RPMI7951 (cell line): ENCODE measurements at places on chromosomes 7 and 10. TPM values are rescaled to one million over a fixed set of nuclear protein-coding genes. Genes with fewer than 3 reads are reported as not detected.
A peak's percentile ranks its signal among the peaks of the same experiment; 100 is the strongest.

DNA sequence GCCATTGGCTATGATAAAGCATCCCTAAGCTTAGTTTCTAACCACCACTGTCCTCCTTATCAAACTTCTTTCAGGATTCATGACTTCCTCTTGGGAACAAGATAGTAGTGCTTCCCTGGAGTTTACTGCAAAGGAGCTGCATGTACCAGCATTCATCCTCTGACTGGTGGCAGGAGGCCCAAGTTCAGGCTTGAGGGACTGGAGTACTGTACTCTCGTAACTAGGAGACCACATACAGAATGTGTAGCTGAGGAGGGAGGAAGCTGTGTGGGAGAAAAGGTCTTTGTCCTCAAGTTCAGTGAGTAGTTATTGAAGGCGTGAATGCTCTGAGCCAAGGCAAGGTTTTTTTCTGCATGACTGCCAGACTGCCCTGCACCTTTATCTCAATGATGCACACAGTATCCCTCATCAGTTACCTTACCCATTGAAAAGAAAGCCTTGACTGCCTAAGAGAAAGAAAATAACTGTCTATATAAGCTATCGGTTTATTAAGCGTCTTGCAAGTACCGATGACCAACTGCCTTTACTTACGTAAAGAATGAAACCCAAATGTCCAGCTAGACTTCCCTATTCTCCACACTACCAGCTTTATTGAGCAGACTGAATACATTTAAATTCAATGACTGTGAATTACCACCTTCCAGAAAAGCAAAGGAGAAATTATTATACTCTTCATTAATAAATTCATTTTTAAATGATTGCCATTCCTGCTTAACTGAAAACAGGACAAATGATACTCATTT is 12.8 kb downstream of the SCRN1 start:
- DNase-seq = no peak

GRCh38 chr10:124066126-124066700 is 27.2 kb downstream of the CHST15 start:
- no peak for DNase-seq

DNA sequence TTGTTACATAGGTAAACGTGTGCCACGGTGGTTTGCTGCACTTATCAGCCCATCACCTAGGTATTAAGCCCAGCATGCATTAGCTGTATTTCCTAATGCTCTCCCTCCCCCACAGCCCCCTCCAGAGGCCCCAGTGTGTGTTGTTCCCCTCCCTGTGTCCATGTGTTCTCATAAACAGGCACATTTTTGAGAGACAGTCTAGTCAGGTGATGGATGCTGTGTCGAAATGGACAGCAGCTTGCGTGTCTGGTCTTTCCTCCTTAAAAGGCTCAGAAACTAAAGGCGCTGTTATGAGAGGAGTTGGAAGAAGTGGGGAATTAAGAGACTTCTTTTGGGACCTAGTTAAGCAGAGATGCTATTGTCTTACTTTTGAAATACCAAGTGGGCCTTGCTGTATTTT is 296.0 kb downstream of the BBS9 start:
- no peak for DNase-seq

- peak; percentile 50 for DNase-seq
Observed at GRCh38 chr7:142153400-142153799, 41.9 kb downstream of the MGAM2 start.

GRCh38 chr7:78770422-78771410 is 682.8 kb downstream of the MAGI2 start:
- no peak for DNase-seq

- no peak for DNase-seq
Observed at GRCh38 chr7:19249281-19249680, 104.1 kb upstream of the FERD3L start.

DNA sequence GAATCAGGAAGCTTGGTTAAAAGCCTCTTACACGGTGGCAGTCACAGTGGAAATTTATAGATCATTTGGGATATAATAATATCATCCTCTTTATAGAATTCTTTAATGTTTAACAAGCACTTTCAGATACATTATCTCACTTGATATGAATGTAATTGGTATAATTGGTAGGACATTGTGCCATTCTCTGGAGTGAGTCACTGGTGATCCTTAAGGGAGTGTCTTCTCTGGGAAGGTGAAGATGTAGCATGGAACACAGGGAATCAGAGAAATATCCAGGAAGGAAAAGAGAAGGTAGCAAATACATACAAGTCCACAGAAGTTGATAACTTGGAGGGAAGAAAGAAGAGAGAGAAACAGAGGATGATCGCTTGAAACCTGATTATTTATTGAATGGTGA is 9.8 kb downstream of the PTPRZ1 start:
- DNase-seq = no peak

DNA sequence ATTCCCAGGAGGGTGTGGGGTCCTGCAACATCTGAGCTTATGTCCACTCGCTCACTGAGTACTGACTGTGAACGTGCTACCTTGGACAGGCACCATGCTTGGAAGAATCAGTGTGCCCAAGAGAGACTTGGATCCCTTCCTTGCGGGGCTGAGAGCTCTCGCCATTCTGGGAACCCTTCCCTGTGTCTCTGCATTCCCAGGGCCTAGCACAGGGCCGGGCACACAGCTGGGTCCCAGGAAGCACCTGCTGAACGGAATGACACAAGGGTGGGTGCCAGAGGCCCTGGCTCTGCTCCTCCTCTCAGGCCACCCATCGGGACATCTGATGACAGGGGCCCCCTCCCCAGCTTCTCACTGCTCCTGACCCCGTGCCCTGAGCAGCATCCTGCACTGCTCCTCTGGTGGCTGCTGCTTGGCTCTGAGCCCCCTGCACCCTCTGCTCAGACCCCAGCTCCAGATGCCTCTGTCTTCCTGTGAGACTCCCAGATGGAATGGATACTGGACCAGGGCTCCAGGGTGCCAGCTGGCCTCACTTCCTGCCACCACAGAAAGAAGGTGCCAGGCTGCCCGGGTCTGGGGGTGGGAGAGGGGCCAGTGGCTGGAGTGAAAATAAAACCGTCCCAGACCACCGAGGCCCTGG is 129.6 kb downstream of the NEURL1 start:
- no peak for DNase-seq

DNA sequence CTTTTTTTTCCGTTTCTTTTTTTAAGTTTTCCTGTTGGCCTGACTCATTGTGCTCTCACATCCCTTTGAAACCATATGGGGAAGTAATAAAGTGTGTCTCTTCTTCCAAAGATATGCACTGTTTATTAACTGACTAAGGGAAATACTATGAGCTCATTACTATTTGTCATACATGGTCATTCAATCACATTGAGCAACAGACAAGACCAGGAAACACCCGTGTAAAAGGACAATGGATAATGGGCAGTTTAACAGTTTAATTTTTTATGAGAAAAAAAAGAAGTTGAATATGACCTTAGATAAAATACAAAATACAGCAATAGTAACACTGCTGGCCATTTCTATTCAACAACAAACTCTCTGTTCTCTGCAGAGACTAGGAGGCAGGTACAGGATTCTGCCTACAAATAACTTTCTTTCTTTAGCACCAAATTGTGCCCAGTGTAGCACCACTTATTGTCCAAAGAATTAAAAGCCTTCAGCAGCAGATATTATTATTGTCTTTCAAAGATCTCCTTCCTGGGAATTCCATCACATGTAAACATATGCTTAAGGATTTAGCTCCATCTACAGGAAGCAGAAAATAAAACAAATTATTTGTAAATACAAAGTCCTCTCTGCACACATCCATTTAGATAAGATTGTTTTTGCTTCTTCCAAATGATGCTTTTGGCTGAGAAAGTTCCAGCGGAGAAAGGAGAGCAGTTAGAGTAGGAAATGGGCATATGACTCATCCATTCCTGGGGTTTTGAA is 55.0 kb upstream of the AKR1E2 start:
- peak; percentile 97 for DNase-seq

GRCh38 chr7:130486114-130486953 is 5.6 kb upstream of the MEST start:
- peak; percentile 17 for DNase-seq

GRCh38 chr7:100017300-100017699 is 1.9 kb downstream of the ZKSCAN1 start:
- no peak for DNase-seq

- no peak for DNase-seq
Observed at GRCh38 chr7:142018154-142018553, 22.5 kb downstream of the MGAM start.

GRCh38 chr10:3319811-3320226 is 147.2 kb upstream of the PITRM1 start:
- DNase-seq = no peak

DNA sequence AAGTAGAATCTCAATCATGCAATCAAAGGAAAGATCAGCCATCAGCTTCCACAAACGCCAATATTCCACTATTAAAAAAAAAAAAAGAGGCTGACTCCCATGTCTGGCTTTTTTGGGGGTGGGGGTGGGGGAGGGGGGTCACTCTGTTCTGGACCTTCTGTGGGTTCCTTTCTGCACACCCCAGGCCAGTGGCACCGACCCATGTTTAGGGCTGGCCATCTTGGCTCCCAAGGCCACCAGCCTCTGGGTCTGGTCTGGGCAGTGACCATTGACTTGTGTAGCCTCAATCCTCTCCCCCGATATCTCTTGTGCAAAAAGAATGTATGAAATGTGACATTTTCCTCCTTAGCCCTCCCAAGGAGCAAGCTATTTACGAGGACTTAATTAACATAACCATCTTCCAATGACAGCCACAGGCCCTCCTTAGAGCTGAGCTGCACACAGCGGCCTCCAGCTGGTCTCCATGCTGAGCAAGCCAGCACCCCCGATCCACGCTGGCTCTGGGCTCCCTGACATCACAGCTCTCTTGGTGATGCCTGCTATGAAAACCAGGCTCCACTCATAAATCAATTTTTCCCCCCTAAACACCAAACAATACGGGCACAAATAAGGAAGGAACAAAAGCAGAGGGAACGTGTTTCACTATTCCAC is 100.1 kb downstream of the ZRANB1 start:
- no peak for DNase-seq

DNA sequence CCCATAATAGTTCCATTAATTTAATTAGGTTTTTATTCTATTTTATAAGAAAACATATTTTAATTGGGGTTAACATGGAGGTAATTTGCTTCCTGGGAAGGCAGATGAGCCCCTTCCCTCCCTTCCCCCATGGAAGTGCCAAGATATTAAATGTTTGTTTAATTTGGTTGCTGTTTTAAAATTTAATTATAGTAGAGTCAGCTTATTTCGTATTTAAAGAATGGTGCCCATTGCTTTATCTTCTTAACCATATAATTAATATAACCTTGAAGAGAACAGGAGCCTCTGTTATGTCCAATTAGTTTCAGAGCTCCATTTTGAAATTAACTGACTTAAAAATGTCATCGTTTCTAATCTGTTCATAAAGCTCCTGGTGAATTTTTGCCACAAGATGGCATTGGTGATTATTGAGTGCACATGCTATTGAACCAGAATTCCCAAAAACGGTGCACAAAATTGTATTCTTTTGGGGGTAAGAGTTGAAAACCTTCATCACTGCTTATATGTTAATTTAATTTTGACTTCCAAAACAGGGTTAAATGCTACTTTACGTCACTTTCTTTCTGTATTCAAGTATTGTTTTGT is 26.0 kb downstream of the KLHDC10 start:
- peak; percentile 13 for DNase-seq

GRCh38 chr7:40882071-40882658 is 747.4 kb downstream of the SUGCT start:
- DNase-seq = no peak

- DNase-seq = no peak
Observed at GRCh38 chr7:117012284-117012683, 59.0 kb downstream of the ST7 start.

DNA sequence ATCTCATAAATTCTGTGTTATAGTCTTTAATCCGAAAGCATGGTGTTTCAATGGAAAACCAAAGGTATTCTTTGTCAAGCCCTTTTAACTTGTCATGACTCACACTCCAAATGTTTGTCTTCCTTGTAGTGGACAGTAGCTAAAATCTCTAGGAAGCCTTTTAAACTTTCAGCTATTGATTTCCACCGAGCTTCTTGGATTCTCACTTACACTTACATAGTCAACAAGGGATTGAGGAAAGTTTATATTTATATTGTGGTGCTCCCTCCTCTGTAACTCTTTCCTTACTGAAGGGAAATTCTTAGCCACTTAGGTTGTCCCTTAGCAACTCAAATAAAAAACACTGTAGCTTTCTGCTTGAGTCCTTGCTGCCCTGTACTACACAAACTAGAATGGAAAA is 31.2 kb upstream of the GPR37 start:
- no peak for DNase-seq

GRCh38 chr7:29516491-29516890 is 47.1 kb upstream of the PRR15 start:
- DNase-seq = no peak

DNA sequence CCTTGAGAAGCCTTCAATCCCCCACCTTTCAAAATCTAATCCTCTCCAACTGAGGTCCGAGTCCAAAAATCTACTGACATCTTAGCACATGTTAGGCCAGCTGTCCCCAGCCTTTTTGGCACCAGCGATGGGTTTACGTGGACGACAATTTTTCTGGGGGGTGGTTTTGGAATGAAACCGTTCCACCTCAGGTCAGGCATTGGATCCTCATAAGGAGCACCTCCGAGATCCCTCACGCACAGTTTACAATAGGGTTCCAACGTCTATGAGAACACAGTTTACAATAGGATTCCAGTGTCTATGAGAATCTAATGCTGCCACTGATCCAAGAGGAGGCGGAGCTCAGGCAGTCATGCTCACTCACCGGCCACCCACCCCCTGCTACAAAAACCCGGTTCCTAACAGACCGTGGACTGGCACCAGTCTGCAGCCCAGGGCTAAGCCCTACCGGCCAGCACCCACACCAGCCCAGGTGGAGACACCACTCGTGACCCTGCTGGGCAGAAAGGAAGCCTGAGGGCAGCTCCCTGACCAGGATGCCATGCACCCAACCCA is 107.6 kb downstream of the DIP2C start:
- DNase-seq = no peak

DNA sequence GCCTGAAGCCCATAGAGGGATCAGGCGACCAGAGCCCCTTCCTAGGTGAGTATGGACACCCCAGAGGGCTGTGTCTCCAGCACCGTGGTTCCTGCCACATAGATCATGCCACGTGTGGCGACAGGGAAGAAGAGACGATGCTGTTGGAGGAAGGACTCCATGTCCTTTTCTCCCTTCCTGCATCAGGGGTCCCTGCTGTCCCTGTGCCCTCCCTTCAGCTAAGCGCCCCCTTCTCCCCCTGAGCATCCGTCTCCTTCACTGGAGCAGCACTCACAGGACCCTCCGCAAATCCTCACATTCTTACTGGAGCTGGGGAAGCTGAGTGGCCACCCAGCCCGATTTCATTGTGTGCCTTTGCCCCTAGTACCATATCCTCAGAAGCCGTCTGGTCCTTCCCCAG is 85.6 kb upstream of the NPS start:
- DNase-seq = no peak

GRCh38 chr7:15753887-15754579 is 67.5 kb upstream of the MEOX2 start:
- no peak for DNase-seq

GRCh38 chr7:92904244-92905131 is 68.1 kb upstream of the CDK6 start:
- DNase-seq = peak; percentile 99

The FAM237B gene
- not detected in 2 replicates for total RNA-seq

The IQUB gene
- 0.39 and 1.1 TPM in 2 replicates for total RNA-seq

The SPDYE1 gene
- not detected in 2 replicates for total RNA-seq

The AMPH gene
- 1.4 and 1.7 TPM in 2 replicates for total RNA-seq

The LRRC17 gene
- 48.8 and 54.3 TPM in 2 replicates for total RNA-seq

The GIMAP6 gene
- total RNA-seq = 0.48 TPM in 1 of 2 replicates, not detected in the other

The CALY gene
- not detected in 2 replicates for total RNA-seq

The FKBP6 gene
- not detected in 2 replicates for total RNA-seq

The ZNF365 gene
- 4.8 and 6.8 TPM in 2 replicates for total RNA-seq

The BTBD16 gene
- total RNA-seq = not detected in 2 replicates

The PTF1A gene
- total RNA-seq = not detected in 2 replicates

The CH25H gene
- 0.49 and 0.72 TPM in 2 replicates for total RNA-seq

The CPN1 gene
- not detected in 2 replicates for total RNA-seq
